ENCODE measurements at places on chromosomes 3 and 15.

GRCh38 chr3:105538483-105538882 lies 171.8 kb downstream of the ALCAM start:
- DNase-seq = no peak

- DNase-seq = no peak
Measured at GRCh38 chr15:60076045-60076444, 71.9 kb downstream of the FOXB1 start.

DNA sequence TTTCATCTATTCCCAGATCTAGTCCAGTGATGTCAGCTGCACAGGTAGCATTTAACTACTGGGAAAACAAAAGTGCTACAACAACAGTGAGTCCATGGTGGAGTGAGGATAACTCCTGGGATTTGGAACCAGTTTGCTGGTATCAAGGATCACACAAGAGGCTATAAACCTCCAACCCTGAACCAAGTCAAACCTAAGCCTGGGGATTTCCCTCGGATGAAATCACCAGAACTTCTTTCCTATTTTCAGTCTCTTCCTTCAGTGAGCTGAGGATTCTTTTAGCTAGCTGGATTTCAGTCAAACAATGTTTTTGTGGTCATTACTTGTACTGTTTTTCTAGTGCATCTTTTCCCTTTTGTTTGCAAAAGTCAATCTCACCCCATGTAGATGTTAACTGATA lies 31.5 kb downstream of the SEC22C start:
- DNase-seq = no peak

DNA sequence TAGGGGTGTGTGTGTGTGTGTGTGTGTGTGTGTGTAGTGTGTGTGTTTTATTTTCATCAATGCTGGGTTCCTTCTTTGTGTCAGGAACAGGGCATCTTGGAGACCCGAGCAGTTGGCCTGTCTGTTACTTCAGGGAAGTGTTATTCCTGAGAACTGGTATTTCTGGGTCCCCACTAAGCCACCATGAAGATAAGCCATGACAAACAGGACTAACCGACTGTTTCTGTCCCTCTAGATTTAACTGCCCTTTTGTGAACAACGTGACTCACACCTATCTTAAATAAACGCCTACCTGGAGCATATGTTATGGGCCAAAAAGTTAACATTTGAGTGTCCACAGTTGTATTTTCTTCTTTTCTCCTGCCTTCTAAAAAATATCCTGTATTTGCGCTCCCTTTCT lies 19.5 kb downstream of the SIDT1 start:
- DNase-seq = no peak

GRCh38 chr15:46894644-46895043 lies 822.7 kb upstream of the SEMA6D start:
- DNase-seq = no peak

DNA sequence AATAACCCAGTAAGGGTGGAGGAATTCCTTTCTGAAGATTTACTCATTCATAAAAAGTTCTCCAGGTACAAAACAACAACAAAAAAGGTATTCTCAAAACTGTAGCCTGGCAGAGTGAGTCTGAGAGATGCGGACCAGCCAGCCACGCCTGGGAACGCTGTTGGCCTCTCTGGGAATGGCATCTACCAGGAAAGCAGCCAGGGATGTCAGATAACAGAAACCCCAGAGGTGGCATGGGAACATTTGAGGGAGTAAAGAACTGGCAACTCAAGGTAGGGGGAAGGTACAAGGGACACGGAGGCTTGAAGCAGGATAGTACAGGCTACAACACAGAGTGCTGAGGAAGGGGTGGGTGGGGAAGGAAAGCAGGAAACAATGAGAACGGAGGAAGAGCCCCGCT lies 7.1 kb upstream of the AP3S2 start:
- no peak for DNase-seq

- no peak for DNase-seq
Measured at GRCh38 chr3:114464548-114464947, 170.7 kb downstream of the TIGIT start.

Data from Ammon's horn (tissue), 1 donor.